T-helper 9 cell (primary cell): ENCODE measurements at places on chromosomes 2 and 18.

DNA sequence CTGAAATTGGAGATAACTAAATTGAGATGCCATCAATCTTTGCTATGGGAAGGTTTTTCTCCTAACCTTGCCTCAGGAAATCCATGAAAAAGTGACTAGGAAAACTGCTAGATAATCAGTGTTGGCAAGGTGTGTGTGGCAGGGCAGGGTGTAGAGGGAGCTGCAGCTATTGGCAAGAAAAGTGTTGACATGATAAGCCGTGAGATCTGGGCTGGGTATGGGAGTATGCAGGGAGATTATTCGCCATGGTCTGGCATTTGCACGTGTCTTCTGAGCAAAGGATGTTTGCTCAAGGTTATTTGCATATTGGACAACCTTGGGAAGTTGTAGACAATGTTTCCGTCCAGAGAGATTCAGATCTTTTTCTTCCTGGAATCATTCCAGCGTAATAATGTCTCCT is 74.7 kb downstream of the SERPINB8 start:
- no peak for DNase-seq

DNA sequence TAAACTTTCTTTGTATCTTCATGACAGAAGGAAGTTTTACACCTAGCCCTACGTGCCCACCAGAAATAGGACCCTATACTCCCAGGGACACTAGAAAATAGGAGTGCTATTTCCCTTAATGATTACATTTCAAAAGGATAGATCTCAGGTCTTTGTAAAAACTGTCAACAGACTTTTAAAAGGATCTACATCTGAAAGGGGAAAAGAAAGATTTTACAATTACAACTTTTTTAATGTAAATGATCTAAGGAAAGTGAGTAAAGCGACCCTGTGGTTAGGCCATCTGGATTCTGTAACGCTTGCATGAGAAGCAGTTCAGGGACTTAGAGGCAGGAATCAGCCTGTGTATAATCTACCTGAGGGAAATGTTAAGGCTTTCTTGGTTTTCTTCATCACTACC is 431.8 kb upstream of the MC4R start:
- DNase-seq, result no peak

DNA sequence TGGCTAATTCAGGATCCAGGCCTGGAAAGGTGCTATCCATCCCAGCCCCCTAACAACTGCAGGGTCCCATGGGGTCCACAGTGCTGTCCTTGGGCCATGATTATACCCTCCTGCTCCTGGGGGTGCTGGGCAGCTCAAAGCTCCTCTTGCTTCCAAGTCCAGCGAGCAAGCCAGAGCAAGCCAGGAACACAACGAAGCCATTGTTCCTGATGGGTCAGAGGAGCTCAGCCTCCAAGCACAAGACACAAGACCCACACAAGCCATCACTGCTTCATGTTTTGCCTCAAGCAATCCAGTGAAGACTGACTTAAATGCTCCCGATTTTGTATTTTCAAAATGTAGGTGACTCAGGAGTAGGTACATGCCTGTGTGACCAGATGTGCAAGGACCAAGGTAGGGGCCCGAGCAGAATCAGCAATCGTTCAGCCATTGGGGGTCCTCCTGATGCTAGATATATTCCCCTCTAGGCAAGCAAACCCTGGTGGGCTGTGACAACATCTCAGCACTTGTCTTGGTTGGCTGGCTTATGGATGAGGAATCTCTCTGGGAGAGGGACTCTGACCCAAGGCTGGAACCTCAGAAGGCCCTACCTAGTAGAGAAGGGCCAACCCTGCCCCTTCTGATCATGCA is 90.8 kb downstream of the EPAS1 start:
- no peak for DNase-seq

DNA sequence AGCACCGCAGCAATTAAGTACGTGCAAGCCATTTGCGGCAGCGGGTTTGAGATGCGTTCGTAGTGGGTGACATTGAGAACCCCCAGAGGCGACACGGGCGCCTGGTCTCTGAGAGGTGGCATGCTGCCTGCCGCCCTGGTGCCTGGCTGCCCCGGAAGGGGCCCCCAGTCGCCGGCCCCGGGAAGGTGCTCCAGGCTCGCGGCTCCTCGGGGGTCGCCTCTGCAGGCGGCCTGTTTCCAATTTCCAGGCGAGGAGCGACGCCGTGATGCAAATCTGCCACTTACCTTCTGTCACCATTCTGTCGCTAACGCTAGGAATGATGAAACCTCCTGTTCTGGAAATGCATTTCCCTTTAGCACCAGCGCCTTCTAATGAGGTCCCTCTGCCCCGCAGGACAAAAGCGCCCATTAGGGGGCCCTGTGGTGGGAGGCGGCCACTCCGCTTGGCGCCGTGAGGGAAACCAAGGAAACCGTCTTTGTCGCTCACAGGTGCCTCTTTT is 13.0 kb downstream of the KIF5C start:
- no peak for DNase-seq

DNA sequence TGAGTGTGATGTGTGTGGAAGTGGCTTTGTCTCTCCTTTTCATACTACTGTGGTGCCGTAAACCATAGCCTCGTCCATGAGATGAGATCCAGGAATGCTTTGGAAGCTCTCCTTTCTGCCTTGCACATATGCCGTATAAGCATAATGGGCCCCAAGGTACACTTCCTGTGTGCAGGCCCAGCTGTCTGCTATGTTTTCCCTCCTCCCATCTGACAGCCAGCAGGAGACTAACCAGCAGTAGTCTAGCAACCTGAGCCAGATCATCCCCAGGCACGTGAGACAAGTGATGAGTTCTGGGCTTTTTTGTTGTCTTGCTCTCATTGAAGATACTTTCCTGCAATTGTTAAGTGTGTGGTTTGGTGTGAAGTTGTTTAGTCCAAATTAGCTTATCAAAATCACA is 555.5 kb upstream of the LRRTM4 start:
- no peak for DNase-seq

- DNase-seq, result peak; percentile 21
Measured at GRCh38 chr18:61892683-61893308, at the start of gene RNF152. RNF152 (minus strand) TSS chr18:61893007; CDS start chr18:61816463, 76,544 bp downstream.

DNA sequence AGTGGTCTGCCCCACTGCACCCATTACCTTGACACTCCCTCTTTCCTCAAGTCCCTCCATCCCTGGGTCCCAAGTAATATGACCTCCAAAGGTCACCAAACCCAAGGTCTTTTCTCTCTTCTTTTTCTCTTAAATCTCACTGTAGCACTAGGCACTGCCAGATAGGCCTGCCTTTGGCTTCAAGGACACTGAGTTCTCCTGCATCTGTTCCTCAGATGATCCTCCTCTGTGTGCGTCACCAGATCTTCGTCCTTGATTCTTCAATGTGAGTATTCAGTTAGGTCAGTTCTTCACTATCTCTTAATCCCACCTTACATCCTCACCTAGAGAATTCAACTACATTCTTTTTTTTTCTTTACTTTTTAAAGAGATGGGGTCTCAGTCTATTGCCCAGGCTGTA is 249.2 kb downstream of the NBAS start:
- DNase-seq, result no peak

- DNase-seq, result no peak
Measured at GRCh38 chr2:125584732-125585131, 1071.2 kb upstream of the GYPC start.

DNA sequence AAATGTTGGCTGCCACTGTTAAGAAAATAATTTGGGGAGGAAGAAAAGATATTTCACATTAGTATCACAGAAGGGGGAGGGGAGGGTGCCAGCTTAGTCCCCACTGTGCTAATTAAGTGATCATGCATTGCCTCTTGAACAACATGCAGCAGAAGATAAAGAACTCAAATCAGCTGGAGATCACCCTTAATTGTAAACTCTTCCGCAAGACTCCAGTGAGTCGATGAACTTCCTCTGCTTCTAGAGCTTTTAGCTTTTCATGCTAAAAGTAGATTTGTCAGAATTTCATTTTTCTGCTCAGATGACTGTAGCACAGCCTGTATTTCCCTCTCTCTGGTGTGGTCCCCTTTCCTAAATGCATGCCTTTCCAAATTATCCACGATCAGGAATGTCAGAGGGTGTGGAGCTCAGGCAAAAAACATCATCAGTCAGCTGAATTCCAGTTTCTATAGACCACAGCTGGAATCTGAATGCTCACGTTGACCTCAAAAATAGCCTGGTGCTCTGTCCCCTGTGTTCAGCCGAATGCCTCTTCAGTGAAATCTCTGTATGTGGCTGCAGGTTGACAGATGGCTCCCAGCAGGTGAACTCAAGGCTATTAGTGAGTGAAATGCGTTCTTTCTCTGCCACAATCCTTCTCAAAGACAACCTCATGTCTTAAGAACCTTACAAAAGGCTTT is 156.8 kb upstream of the UNC80 start:
- DNase-seq, result no peak

DNA sequence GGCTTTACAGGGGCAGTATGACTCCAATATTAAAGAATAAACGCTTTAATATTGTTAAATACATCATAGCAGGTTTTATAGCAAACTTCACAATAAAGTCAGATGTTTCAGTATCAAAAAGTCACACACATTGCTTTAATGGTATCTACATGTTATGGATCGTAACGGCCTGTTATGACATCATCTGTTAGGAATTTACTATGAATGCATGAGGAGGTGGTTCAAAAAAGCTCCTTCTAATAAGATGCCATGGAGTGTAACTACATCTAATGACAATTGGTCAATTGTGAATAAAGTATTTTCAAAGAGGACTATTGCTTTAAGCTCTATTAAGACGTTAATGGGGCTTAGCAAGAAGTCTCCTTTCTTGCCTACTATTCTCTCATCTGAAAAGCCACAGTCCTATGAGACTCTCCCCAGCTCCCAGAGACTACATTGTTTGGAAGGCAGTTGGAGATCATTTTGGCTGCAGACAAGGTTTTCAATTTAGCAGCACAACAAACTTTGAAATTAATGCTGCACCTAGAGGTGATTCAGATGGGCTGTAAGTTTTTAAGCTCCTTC is 300.7 kb upstream of the MEIS1 start:
- DNase-seq, result no peak

GRCh38 chr2:232200195-232200594 is 178.4 kb upstream of the ALPP start:
- DNase-seq, result no peak

- no peak for DNase-seq
Measured at GRCh38 chr2:101818531-101819451, 121.3 kb downstream of the MAP4K4 start.

GRCh38 chr2:157185476-157186227 is 71.9 kb upstream of the GALNT5 start:
- DNase-seq, result no peak

- DNase-seq, result no peak
Measured at GRCh38 chr2:95359031-95359430, 43.5 kb upstream of the FAHD2A start.

GRCh38 chr2:64786343-64787018 is 132.8 kb upstream of the SERTAD2 start:
- no peak for DNase-seq

- no peak for DNase-seq
Measured at GRCh38 chr18:44537526-44537925, 143.2 kb upstream of the SETBP1 start.

GRCh38 chr2:221518201-221518934 is 53.7 kb downstream of the EPHA4 start:
- peak; percentile 37 for DNase-seq

DNA sequence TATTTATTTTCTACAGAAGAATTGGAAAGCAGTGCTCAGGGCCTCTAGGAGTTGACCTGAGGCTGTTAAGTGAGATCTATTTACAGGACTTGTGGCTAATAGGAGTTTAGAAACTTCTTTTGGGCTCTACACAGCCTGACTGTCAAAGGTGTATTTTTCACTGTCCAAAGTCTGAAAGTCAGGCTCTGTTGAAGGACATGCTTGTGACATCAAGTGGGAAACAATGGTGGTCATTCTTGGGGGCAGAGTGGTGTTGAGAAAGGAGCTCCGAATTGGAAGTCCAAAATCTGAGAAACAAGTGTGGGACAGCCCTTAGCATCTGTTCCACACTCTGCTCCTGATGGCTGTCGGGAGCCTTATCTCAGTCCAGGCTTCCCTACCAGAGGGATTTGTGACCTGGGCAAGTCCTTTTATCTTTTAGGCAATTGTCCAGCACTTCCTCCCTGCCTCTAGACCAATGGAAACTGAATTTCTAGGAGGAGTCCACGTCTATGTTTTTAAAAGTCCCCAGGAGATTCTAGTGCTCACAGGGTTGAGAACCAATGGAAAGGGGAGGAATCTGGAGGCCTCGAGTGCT is 76.4 kb downstream of the LIPG start:
- DNase-seq, result no peak

DNA sequence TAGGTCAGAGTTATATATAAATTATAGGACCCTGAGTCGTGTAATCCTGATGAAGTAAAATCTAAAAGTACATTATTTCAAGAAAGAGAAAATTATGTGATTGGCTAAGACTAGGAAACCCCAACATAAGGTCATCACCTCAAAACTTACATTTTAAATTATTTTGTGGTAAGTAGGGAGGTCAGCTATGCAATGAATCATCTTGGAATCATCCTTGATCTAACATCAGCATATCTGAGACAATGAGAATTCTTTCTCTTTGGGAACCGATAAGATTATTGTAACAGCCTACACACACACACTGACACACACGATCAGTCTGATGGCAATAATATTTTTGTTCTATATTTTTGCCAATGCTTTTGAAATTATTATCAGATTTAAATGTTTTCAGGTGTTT is 904.8 kb upstream of the CHAC2 start:
- DNase-seq, result no peak
